ENCODE measurements at places on chromosomes 11 and 22.

DNA sequence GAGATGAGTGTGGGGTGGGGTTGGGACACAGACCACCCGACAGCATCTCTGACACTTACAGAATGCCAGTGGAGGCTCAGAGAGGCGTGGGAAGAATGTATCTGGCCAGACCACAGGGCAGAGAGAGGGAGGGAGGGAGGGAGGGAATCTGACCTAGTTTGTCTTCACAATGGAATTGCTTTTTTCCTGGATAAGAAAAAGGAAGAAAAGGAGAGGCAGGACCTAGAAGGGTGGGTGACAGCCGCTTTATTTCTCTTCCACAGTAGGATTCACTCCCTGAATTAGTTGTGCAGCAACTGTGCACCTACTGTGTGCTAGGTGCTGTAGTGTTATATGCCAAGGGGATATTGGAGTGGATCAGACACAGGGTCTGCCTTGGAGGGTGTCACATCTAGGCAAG, 3.7 kb downstream of the KCNK4 start:
- no peak for DNase-seq

DNA sequence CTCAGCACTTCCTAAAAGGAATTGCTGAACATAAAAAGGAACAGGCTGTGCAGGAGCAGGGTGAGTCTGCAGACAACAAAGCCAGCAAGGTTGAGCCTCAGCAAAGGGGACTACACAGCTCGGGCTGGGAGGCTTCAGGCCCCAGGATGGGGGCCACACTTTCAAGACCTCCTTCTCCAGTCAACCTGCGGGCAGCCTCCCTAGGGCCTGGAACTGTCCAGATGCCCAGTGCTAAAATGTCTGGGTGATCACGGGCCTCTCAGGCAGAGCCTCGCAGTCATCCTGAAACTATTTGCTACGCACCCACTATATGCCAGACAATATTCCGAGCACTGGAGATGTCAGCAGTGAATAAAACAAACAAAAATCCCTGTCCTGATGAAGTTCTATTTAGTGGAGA, 3.9 kb upstream of the NEFH start:
- DNase-seq, result no peak

DNA sequence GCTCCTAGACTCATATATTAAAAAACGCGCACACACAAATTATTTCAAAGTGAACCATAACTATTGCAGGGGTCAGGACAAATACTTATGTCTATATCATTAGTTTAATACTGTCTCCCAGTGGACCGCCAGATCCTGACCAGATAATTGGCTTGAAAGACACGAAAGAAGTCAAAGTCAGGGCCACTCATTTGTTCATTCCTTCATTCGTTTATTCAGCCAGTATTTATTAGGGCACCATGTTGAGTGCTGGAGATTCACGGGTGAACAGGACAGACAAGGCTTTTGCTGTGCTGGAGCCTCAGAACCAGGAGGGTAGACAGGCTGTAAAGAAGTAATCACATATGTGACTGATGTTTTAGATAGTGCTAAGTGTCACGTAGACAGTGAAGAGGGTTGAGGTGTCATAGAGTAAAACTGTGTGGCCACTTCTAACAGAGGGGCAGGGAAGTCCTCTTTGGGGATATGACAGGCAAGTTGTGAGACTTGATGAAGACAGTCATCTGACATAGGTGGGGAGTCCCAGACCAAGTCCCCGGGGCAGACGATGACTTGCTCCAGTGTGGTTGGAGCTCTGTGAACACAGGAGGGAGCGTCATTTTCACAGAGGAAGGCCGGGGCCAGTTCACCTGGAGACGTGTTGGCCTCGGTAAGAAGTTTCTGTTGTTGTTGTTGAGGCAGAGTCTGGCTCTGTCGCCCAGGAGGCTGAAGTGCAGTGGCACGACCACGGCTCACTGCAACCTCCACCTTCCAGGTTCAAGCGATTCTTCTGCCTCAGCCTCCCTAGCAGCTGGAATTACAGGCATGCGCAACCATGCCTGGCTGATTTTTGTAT, 25.9 kb downstream of the RBX1 start:
- no peak for DNase-seq

GRCh38 chr11:84817998-84818397, 809.1 kb downstream of the DLG2 start:
- no peak for DNase-seq

DNA sequence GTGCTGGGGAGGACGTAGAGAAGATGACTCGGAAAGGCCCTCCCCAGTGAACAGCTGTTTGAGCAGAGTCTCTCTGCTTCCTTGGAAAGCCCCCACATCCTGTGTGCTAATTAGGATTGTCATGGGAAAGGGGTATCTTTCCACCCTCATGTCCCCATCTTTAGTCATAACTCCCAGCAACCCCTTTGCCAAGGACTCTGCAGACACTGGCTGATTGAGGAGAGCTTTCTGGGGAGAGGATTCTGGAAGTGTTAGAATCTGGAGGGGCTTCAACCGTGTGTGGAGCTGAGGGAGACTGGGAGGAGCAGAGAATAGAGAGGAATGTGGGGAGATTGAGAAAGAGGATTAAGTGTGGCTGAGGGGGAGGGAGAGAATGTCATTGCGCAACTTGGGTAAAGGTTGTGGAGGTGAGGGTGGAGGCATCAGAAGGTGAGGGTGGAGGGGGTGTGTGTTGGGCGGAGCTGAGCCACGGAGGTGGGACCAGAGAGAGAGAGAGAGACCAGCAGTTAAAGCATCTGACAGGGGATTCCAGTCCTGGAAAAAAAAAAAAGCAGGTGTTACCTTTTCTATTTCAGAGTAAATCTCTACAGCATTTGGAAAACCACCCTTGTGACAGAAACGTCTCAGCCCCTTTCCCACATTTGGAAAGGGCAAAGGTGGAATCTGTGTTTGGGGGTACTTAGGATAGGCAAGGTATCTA, 2.2 kb downstream of the DTX4 start:
- no peak for DNase-seq

- DNase-seq, result no peak
Observed at GRCh38 chr11:82082976-82083375, 650.7 kb downstream of the FAM181B start.

GRCh38 chr11:41845066-41845465, 385.6 kb upstream of the LRRC4C start:
- no peak for DNase-seq

All from NCI-H1417 treated with DMSO at 0.1 percent for 48 hours (cell line).